ENCODE measurements at places on chromosomes 7 and 10.

- H3K27ac ChIP-seq: no peak overlapping the region
- no peaks in the 10 kb centered on the region for H3K4me1 ChIP-seq
- H3K27me3 ChIP-seq: no peaks in the 10 kb centered on the region
- H3K36me3 ChIP-seq: no peaks in the 10 kb centered on the region
- H3K4me3 ChIP-seq: no peak overlapping the region
Observed at GRCh38 chr7:108124820-108125219, 5.3 kb downstream of the LAMB4 start.

- H3K27me3 ChIP-seq: no peaks in the 10 kb centered on the region
- H3K4me1 ChIP-seq: no peaks in the 10 kb centered on the region
- H3K27ac ChIP-seq: no peak overlapping the region
- H3K4me3 ChIP-seq: no peak overlapping the region
- no peak for DNase-seq
Observed at GRCh38 chr7:129494041-129494440, 8.3 kb upstream of the SMKR1 start.

GRCh38 chr10:33930079-33930478 lies 595.6 kb upstream of the NRP1 start:
- no peaks in the 10 kb centered on the region for H3K27me3 ChIP-seq
- H3K36me3 ChIP-seq: no peaks in the 10 kb centered on the region
- H3K4me3 ChIP-seq: no peak overlapping the region
- H3K27ac ChIP-seq: no peak overlapping the region
- peaks cover 15% of the 10 kb centered on the region for H3K4me1 ChIP-seq
- DNase-seq: no peak

GRCh38 chr10:79394664-79395063 lies 47.4 kb downstream of the PPIF start:
- peaks cover 44% of the 10 kb centered on the region for H3K4me1 ChIP-seq
- no peak overlapping the region for H3K27ac ChIP-seq

DNA sequence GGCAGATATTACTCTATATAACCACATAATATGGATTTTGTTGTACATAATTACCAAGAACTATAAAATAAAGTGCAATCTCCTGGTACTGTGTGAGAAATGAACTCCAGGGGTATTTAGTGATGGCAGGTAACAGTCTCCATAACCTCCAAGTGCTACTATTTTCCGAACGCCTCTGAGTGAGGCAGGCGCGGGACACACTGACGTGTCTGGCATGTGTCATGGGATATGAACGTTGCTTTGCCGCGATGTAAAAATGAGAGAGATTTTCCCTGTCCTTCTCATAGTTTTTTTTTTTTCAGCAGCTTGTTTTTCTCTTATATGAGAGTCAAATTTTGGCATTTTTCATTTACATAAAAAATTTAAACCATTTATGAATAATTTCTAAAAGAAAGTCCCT lies 3.6 kb downstream of the ADARB2 start:
- peaks cover 16% of the 10 kb centered on the region for H3K4me1 ChIP-seq
- no peak overlapping the region for H3K27ac ChIP-seq
- no peaks in the 10 kb centered on the region for H3K36me3 ChIP-seq
- no peak overlapping the region for H3K4me3 ChIP-seq
- DNase-seq: no peak

Data from suprapubic skin (tissue), 4 donors.